Stimulated activated CD4-positive, alpha-beta T cell treated with anti-CD3 and anti-CD28 coated beads, Interleukin-4, amount 100 ng/mL, for 1 hour (primary cell): ENCODE measurements at places on chromosomes 5 and 9.

GRCh38 chr5:126462239-126463014, 39.2 kb downstream of the GRAMD2B start:
- DNase-seq = no peak

DNA sequence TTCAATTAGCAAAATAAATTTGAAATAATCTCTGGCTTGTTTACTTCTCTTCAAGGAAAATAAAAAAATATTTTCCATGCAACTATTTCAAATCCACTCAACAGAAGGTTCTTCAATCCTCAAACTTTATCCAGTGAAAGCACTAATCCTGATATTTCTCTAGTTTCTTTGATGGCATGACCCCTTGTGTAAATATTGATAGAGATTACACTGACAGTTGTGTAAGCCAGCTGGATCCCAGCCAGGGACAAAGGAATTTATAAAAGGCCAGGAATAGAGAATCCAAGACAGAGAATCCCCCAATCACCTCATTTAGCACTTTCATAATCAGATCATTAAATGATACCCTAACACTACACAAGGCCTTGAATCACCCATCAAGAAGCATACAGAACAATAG, 135.2 kb downstream of the GNA14 start:
- DNase-seq = no peak

DNA sequence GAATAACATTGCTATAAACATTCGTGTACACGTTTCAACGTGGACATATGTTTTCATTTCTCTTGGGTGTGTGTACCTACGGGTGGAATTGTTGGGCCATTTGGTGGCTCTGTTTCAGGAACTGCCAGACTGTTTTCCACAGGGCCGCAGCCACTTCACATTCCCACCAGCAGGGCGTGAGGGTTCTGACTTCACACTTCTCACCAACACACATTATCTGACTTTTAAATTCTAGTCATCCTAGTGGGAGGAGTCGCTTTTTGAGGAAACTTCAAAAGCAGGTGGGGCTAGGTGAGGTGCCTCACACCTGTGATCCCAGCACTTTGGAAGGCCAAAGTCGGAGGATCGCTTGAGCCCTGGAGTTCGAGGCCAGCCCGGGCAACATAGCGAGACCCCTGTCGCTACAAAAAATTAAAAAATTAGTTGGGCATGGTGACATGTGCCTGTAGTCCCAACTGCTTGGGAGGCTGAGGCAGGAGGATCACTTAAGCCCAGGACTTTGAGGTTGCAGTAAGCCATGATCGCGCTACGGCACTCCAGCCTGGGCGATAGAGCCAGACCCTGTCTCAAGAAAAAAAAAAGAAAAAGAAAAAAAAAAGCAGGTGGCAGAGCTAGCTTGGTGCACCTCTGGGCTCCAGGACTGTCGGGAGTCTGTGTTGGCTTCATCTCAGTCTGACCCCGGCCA, 28.5 kb downstream of the TSPAN17 start:
- DNase-seq = no peak

DNA sequence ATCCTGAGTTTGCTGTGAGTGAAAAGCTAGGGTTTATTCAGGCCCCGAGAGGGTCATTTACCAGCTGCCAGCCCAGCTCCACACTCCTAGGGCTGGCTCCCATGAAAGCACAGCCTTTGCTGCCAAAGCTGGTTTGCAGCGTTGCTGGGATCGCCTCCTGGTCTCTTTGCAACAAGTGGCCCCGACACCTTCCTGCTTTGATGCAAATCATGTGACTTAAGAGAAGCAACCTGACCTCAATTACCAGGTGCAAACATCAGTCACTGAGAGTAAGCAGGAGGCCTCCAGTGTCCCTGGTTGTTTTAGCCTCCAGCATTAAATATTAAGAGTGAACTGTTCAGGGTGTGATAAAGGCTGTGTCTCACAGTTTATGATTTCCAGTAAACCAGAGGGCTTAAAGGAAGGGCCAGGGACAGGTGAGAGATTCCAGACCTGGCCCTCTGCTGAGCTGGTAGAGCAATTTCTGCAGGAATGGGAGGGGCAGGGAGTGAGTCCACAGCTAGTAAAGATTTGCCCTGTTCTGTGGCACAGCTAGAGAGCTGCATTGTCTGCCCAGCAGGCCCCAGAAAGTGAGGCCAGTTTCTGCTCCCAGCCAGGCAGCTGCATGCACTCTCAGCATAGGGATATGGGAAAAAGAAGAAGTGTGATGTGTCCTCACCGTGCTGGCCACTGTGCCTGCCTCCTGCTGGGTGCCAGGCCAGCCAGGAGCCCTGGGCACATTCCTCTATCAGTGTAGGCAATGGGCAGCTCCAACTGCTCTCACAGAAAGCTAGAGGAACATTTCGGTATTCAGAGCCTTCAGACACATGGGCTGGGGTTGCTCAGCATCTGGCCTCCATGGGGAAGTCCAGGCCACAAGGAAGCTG, 58.0 kb downstream of the SLC22A5 start:
- DNase-seq = peak; percentile 39

DNA sequence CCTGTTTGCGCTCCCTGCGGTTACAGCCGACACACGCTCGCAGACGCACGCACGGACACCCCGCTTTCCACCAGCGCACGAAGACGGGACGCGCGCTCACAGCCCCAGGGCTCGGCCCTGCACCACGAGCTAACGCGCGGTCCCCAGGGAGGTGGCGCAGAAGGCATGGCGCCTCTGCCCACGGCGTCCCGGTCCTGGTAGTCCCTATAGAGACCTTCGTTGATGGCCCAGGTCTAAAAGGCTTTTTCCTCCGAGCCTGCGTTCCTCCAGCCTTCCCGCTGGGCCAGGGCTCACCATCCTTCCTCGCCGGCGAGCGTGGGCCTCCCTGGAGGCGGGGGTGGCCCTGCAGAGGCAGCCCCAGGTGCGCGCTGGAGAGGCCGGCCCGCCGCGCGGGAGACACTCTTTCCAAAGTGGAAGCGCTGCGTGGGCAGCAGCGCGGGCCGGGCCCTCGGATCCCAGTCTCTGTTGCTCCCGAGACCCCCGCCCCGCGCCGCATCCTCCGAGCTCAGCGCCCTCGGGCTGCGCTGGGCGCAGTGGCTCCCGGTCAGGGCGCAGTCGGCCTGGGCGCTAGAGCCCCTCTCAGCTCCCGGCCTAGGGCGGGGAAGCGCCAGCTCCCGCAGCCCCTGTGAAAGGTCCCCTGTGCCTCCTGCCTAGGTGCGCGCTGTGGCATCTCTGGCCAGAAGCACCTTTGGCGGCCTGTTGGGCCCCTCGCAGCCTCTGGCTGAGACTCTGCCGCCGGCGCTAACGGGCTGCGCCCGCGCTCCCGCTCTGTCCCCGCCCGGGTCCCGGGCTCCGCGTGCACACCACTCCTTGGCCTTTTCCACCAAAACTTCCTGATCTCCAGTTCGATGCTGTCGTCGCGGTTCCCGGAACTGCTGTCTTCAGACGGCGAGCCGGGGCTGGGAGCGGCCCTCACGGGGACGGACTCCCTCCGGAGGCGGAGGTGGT, 31.9 kb upstream of the FANCC start:
- no peak for DNase-seq

GRCh38 chr9:37923118-37923795, 19.3 kb upstream of the SLC25A51 start:
- no peak for DNase-seq

GRCh38 chr5:37971483-37972024, 131.7 kb upstream of the GDNF start:
- no peak for DNase-seq

DNA sequence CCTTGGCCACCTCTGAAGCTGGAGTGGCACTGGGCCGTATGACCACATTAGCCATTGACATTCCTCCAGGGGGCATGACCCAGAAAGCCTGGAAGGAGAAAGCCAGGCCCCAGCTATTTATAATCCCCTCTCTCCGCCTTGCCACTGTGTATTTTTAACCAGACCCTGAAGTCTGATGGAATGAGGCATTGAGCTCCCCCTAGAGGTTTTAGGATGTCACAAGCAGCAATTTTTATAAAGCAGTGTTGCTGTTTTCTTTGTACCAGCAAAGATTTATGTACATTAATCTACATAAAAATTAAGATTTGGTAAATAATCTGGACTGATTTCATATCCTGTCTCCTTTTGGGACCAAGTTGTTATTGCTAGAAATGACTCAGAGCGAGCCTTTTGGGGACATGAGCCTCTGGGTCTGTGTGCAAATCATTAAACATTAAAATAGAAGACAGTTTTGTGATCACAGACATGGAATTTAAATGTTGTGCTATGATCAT, 127.1 kb downstream of the TRIO start:
- DNase-seq = no peak

GRCh38 chr5:17169507-17169906, 47.9 kb upstream of the BASP1 start:
- DNase-seq = no peak

DNA sequence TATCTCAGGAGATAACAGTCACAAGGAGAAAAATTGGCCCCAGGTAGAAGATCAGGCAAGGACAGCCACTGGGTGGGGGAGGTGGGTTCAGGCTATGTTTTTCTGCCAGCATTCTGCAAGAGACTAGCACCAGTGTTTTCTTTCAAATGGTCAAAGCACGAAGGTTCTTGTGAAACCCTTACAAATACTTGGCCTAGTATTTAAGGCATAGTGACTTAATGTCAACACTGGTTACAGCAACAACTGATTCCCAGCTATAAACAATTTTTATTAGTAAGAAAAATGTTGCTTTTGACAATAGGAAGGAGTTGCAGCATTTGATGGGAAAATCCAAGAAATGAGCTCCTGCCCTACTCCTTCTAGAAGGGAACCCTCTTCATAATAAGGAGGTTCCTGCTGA, 349.6 kb downstream of the SLIT3 start:
- no peak for DNase-seq

GRCh38 chr5:95555553-95555952, 652 bp downstream of the ARSK start:
- no peak for DNase-seq

DNA sequence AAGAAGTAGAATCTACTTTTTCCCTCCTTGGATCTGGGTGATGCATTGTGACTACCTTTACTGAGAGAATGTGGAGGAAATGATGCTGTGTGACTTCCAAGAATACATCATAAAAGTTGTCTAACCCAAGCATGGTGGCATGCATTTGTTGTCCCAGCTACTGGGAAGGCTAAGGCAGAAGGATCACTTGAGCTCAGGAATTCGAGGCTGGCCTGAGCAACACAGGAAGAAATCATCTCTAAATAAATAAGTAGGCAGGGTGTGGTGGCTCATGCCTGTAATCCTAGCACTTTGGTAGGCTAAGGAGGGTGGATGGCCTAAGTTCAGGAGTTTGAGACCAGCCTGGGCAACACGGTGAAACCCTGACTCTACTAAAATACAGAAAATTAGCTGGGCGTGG, 143.2 kb upstream of the VLDLR start:
- no peak for DNase-seq

- no peak for DNase-seq
Measured at GRCh38 chr5:105158526-105158925, 1595.9 kb upstream of the NUDT12 start.

- DNase-seq = no peak
Measured at GRCh38 chr5:6194906-6195612, 183.3 kb downstream of the MED10 start.

DNA sequence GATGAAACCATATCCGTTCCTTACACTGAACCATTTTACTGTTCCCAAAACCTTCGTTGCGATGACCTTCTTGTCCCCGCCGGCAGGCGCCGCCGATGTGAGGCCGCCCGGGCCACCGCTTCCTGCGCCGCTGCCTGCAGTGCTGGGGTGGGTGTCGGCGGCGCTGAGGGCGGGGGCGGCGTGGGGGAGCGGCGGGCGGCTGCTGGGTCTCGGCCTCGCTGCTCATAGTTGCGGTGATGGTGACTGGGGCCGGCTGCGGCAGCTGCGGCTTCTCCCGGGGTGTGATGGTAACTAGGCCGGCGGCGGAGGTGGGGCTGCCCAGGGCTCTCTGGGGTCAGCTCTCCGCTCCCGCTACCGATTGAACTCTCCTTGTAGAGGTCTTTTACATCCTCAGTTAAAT, 14.1 kb upstream of the OR2S2 start:
- DNase-seq = peak; percentile 34

DNA sequence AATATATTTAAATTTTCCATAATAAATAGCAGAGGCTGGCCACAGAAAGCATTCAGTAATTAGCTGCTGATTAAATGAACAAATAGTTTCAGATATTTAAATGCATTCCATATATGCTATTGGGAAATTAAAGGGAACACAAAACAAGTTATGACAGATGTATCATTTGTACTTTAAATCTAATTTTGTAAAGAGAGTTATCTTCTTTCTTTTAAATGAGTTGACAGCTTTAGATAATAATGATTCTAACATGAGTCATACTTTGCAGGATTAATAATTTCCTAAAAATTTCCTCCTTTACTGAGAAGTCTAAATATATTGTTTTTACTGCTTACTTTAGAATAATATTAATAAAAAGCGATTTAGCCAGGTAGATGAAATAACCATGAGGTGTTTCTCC, 320.1 kb downstream of the ADAMTS6 start:
- no peak for DNase-seq

GRCh38 chr5:1753490-1753889, 46.1 kb downstream of the MRPL36 start:
- DNase-seq = no peak

- no peak for DNase-seq
Measured at GRCh38 chr9:110512817-110513216, 66.7 kb downstream of the SVEP1 start.

DNA sequence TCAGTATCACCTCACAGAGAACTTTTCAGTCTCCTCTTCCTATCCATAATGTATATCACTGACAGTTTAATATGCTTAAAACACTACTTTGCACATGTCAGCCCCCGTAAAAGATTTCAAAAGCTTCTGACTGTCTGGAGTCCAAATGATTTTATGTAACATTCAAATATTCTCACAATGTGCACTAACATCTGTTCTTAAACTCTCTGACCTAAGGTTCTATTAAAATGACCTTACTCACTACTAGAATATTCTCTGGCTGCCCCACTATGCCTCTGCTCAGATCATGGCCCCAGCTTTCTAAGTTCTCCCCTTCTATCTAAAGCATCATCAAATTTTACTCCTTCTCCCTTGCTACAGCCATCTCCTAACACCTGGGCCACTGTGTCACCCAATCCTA, 52.5 kb downstream of the AP3B1 start:
- no peak for DNase-seq

- no peak for DNase-seq
Measured at GRCh38 chr5:75756211-75756610, 39.0 kb upstream of the POC5 start.

- DNase-seq = no peak
Measured at GRCh38 chr5:58135571-58136335, 324.1 kb downstream of the PLK2 start.

GRCh38 chr9:92122061-92122460, 6.8 kb upstream of the SPTLC1 start:
- DNase-seq = no peak
